ENCODE measurements at places on chromosomes 6 and 20.

DNA sequence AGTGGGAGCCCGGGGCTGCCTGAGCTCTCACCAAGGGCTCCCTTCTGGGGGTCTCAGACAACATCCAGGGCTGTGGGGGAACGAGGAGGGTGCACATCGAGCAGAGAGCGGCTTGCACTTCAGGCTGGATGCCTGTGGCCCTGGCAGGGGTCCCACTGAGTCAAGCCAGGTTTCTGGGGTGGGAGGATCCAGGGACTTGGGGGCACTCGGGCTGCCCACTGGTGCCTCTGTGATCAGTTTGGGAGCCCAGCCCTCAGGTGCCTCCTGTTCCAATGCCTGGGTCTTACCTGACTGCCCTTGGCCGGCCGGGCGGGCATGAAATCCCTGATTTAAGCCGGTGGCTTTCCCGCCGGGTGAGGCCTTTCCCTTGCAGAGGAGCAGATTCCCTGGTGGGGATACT, 470 bp downstream of the COL20A1 start:
- DNase-seq: no peak

DNA sequence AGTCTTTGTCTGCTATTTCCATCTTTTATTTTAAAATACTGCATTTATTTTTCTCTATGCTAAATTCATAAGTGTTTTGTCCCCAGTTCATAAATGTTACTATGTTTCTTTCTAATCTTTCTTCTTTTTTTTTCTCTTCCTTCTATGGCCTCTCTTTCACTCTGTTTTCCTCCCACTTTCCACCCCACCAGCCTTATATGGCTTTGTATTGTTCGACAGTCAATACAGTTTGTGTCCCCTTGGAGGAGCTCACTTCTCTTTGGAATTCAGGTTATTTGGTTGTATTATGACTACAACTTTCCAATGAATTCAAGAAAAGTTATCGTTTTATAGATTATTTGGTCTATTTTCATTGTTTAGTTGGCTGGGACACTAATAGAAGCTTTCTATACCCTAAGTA, 393.5 kb downstream of the NKAIN2 start:
- no peak for DNase-seq

DNA sequence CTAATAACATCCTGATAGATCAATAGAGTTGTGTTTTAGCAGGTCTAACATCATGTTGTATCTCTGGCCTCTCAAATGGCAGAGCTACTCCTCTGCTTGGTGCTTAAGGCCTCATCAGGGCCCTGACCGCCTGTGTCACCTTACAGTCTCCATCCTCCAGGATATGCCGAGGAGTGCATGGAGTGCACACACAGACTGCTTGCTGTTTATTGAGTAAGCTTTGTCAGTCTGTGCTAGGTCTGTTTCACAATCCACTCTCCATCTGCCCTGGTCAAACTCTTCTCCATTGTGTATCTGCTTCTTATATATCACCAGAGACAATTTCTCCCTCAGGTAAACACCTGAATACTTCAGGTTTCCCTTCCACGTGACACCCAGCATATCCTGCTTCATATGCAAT, 136.1 kb downstream of the SLC24A3 start:
- no peak for DNase-seq

GRCh38 chr6:29909985-29910384, 32.3 kb upstream of the HLA-A start:
- no peak for DNase-seq

DNA sequence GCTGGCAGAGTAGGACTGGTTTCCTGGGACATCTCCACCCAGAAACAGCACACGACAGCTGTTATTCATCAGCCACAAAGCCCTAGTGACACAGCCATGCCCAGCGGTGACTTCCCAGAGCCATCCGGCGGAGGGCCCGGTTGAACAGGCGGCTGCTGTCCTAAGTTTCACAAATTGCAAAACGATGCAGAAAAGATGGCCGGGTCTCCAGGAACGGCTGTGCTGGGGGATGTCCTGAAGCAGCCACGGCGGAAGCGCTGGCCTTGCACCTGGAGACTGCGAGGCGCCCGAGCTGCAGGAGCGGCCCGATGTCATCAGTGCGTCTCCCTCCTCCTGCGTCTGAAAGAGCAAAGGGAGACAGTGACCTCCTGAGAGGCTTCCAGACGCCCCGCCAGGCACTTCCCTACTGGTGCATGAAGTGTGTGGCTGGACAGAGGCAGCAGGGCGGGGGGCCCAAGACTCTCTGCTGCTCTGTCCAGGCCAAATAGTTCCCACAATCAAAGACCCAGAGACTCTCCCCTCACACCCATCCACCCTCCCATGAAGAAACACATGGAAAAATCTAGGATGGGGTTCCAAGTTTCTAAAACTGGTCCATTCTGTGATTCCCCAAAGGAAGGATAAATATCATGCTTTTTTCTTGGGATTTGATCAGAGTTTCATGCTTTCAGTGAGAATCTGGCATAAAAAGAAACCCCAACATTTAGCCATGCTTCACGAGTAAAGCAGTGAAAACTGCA, 44.0 kb downstream of the SSR1 start:
- DNase-seq: no peak

GRCh38 chr20:39861381-39861780, 827.7 kb downstream of the MAFB start:
- no peak for DNase-seq

DNA sequence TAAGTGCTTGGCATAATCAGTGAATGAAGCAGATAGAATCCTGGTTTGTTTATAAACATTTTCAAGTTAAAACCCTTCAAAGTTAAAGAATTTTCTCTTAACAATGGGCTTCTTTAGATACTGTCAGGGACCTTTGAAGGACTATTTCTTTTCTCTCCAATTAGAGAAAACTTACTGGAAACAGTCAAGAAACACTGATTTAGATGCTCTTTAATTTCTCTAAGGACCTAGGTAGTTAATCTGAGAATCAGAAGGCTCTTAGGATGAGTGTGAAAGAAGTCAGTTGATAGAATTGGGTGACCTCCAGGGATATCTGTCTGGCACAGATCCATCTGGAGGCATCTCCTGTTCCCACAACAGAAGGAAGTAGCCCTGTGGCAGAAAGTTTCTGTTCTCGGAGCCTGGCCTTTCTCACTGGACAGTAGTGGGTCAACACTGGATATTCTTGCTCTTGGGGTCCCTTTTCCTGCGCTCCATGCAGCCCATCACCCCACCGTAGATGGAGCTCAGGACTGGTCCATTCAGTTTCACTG, 22.5 kb downstream of the KIAA0408 start:
- DNase-seq: no peak

Measured in stimulated activated CD8-positive, alpha-beta memory T cell treated with anti-CD3 and anti-CD28 coated beads, Interleukin-7, amount 100 ng/mL, for 1 hour (primary cell).